ENCODE measurements at places on chromosomes 16 and 17. TPM values are rescaled to one million over a fixed set of nuclear protein-coding genes. Genes with fewer than 3 reads are reported as not detected.
A peak's percentile ranks its signal among the peaks of the same experiment; 100 is the strongest.

DNA sequence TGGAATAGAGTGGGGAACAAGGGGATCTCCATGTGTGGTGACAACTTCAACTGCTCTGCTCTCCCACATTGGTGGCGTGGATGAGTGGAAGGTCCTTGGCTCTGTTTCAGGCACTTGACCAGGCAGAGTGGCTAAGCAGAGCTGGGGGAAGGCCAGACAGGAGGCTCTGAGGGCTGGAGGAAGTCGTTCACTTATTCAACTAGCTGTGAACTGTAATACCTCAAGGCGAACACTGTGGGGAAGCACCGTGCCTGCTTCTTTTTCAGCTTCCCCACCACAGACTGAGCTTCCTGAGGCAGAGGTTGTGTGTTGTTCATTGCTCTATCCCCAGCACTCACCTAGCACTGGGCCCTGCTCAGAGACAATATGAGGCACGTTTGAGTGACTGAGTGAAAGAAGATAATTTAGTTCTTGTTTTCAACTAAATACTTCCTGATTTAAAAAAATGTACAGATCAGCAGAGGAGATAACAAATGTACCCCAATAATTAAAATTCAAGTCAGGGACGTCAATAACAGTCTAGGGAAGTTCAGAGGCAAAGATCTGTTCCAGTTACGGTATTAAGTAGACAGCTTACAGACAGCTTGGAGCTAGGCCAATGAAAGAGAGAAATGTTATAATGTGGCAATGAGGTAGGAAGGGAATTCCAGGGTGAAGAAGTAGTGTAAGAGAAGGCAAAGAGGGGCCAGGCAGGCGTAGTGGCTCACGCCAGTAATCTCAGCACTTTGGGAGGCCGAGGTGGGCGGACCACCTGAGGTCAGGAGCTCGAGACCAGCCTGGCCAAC lies 34.7 kb downstream of the MYO18A start:
- peak; percentile 76 for DNase-seq

C17orf78 gene
- total RNA-seq = not detected

GRCh38 chr17:46915596-46915995 lies 7.4 kb upstream of the GOSR2 start:
- no peak for DNase-seq

DNA sequence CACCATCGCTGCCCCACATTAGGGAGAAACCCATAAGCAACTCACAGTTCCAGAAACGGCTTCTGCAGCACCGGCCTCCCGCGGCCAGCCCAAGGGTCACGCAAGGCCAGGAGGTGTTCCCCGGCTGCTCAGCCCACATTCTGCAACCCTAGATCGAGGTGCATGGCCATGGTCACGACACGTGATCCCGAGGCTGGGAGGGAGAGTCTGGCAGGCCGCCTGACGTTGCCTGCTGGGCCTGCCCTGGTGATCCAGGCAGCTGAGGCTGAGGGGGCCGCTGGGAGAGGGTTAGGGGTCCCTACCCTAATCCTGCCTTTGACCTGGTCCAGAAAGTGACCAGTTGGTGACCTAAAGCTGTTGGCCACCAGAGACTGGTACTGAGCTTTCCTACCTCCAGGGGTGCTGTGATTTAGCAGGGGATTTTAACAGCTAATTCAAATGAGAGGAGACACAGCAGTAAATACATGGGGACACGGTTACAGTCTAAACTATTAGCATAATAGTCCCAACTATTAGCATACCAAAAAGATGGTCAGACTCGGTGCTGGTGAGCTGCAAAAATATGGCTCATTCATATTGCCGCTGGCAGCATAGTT lies 97.4 kb upstream of the CIBAR2 start:
- DNase-seq = no peak

DNA sequence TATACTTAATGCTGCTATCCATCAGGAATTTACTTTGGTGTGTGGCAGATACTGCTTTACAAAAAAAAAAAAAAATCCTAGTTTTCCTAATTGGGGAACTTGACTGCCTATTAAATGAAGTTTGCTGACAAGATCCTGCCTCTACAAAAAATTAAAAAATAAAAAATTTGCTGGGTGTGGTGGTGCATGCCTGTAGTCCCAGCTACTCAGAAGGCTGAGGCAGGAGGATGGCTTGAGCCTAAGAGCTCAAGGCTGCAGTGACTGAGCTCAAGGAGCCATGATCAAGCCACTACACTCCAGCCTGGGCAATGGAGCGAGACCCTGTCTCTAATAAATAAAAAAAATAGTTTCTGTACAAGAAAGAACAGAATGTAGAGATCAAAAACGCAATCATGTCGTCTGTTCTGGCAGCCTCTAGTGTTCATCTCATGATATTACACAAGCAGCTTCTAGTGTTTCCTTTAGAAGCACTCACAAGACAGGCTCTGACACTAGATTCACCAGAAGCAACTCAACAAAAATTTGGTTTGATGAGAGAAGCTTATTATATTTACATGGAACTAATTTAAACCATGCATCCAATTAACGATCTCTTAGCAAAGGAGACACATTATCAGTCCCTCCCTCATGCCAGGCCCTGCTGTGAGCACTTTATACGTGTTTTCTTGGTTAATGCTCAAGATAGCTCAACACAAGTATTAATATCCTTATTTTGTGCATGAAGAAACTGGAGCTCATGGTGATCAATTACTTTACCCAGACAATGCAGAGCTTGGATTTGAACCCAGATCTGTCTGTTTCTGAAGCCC lies 6.8 kb upstream of the KRTAP17-1 start:
- DNase-seq = peak; percentile 61

GRCh38 chr16:19928432-19928831 lies 43.8 kb upstream of the GPRC5B start:
- no peak for DNase-seq

GRCh38 chr17:6539871-6540270 lies 16.5 kb downstream of the PITPNM3 start:
- DNase-seq = no peak

DNA sequence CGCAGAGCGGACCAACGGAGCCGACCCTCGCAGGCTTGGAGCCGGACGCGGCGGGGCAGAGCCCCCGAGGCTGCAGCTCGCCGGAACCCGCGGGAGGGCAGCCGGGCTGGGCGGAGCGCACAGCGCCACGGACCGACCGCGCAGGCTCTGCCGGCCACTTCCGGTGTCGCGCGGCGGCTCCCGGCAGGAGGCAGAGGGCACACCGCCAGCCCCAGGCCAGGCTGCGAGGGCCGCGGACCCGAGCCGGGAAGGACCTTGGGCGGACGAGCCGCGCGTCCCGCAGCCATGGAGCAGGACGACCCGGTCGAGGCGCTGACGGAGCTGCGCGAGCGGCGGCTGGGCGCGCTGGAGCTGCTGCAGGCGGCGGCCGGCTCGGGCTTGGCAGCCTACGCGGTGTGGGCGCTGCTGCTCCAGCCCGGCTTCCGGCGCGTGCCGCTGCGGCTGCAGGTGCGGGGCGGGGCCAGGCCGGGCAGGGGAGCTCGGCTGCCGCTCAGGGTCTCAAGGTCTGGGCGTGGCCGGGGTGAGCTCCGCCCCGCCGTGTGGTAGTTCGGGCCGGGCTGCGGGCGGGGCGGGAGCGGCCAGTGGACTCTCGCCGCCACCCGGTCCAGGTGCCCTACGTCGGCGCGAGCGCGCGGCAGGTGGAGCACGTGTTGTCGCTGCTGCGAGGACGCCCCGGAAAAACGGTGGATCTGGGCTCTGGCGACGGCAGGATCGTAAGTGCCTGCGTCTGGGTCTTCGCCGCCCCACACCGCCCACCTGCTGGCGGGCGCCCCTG lies at the start of gene ANTKMT:
TSS of gene ANTKMT (plus strand) at position 157 of the 775 bp plus-strand sequence. CDS start at position 286, 129 bp downstream.
- DNase-seq = peak; percentile 92

DNA sequence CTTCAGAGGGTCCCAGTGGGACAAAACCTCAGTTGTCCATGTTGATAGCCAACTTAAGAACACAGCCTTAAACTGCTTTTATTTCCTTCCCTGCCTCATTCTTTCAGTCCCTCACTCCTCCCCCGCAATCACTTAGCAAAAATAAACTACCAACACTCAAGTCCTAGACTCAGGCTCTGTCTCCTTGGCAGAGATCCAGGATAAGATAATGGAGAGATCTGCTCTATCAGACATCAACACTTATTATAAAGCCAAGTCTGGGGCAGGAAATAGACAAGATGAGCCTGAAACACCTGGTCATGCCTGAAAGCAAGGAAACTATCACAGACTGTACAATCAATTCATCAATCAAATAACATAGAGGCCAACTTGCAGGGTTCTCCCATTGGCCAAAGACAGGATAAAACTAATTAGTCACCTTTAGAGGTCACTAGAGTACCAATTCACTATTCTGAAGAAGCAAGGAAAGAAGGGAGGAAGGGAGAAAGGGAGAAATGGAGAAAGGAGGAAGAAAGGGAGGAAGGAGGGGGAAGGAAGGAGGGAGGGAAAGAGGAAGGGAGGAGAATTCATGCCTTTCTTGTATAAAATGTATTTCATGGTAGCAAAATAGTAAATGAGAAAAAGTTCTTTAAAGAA lies 15.7 kb downstream of the HYDIN start:
- DNase-seq = peak; percentile 52

GRCh38 chr17:79211061-79211770 lies 136.6 kb downstream of the ENGASE start:
- no peak for DNase-seq

- no peak for DNase-seq
Measured at GRCh38 chr16:17470182-17470907, 415 bp downstream of the XYLT1 start.

DNA sequence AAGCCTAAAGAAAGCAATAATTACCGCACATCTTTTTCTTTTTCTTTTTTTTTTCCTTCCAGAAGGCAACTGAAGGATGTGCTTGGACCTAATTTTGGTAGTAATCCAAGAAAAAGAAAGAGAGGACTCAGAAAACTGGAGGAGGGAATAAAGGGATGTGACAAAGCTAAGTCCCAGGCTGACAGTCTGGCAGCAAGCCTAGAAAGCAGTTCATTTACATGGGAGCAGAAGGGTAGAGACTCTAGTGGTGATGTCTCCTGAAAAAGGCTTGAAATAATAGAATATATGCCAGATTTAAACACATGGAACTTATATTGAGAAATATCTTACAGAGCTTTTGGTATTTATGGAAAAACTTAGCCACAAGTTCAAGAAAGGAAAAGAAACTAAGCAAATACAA lies 101.0 kb upstream of the SHISA6 start:
- no peak for DNase-seq

GRCh38 chr16:55478827-55479429 lies at the start of gene MMP2:
Gene MMP2 (plus strand): TSS chr16:55479198. CDS start chr16:55479480, 282 bp downstream.
- no peak for DNase-seq

TBC1D3 gene
- not detected for total RNA-seq

CLN3 gene
- 28.0 TPM for total RNA-seq

DNA sequence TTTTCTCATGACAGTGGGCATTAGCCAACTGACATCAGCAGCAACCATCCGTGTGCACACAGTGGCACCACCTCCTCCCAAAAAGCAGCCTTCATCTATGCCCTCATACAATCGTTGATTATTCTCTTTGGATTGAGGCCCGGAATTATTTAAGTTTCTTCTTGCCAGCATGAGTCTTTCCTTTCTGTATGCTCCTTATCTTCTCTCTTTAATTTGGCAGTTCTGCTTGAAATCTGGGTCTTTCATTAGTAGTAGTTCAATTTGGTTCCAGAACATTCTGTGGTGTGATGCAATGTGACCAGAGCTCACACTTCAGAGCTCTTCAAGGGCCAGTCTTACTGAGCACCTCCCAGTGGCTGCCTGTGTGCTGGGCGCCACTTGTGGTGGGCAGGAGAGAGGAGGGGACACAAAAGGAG lies 52.2 kb upstream of the STH start:
- no peak for DNase-seq

CSH1 gene
- not detected for total RNA-seq

GRCh38 chr17:82789806-82790205 lies 37.9 kb downstream of the TBCD start:
- no peak for DNase-seq

DNA sequence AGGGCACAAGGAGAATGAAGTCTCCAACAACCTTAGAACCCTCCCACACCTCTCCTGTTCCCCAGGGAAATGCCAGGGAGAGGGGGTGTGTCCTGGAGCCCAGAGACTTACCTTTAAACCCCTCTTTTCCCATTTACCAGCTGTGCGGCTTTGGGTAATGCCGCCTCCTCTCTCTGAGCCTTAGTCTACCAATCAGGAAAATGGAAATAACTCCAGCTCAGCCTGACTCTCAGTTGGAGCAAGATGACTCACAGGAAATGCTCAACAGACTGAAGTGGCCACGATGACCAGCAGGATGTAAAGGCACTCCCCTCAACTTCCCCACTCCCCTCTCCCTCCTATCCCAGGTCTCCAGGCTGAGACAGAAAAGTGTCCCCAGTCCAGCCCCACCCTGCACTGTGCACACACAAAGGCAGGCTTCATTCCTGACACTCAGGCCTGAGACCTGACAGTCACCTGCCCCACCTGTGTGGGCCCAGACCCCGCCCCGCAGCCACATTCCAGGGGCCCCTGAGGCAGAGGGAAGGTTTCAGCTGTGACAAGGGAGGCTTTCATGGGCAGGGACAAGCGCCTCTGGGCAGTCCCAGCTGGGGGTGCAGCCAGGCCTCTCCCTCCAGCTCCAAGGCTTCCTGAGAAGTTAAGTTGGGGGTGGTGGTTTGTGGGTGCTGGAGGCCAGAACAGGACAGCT lies 3.0 kb upstream of the KRT15 start:
- DNase-seq = peak; percentile 97

DNA sequence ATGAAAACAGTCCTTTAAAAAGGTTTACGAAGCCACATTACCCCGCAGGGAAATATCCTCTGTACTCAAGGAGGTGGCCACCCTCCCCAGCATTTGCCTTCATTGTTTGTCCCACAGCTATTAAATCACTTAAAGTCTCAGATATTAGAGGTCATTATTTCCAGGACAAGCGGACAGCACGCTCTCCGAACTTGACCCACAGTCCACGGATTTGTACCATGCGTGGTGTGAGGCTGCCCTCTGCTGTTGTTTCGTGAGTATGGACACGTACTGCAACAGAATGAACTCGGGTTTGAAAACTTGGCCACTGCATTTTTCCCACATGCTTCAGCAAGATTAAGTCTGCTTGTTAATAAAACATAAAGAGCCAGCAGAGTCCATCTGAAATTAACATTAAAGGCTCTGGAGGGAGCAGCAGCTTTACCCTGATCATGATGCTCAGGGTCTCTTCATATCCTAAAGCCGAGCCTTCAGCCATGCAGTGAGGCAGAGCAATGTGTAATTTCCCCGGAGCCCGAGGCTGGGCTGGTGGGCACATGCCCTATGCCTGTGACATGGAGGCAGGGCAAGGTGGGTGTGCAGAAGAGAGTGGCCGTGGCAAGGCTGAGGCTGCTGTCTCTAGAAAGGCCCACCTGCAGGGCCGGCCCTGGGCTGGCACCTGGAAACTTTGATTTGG lies 19.7 kb downstream of the MEAK7 start:
- DNase-seq = peak; percentile 65

DNA sequence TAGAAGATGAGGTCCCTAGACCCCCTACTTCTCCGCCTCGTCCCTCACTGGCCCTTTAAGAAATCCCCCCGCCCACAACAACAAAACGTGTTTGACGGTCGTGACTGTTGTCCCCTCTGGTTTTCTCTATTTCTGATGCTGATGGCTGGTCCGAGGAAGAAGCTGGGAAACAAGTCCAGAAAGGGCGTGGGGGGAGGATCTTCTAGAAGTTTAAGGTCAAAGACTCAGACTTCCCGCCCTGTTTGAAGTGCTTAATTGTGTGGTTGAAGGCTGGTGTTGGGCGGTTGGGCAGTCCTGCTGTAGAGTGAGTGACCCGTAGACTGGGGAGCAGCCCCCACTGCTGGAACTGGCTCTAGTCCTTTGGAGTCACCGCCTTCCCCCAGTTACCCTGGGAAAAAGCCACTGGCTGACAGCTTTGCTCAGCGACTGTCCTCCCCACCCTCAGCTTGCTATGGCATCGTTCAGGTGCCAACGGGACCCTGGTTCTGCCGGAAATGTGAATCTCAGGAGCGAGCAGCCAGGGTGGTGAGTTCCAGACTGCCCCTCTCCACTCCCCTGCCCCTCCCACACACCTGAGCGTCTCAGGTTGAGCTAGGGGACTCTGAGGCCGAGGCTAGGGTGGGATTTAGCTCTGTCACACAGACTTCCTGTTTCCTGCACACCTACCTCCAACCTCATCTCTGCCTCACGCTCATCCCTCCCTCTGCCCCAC lies 1.6 kb downstream of the MLLT6 start:
- peak; percentile 72 for DNase-seq

Measured in HT-29 (cell line).